ENCODE measurements at places on chromosomes 16 and 17.

- DNase-seq: no peak
Measured at GRCh38 chr17:77540975-77541374, 400.2 kb downstream of the SEC14L1 start.

DNA sequence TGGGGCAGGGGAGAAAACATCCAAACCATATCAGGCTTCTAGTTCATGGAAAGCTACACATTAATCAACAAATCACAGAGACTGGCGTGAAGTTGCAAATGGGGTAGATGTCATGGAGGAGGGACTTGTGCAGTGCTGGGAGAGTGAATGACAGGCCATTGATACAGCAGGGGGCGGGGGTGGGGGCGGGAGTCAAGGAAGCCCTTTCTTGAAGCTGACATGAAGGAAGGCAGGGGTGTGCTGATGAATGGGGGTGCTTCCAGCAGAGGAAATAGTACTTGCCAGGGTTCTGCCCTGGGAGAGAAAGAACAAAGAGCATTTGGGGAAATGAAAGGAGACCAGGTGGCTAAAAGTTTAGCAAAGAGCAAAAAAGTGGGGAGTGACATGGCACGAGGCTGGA is 269.9 kb downstream of the SHISA9 start:
- no peak for DNase-seq

DNA sequence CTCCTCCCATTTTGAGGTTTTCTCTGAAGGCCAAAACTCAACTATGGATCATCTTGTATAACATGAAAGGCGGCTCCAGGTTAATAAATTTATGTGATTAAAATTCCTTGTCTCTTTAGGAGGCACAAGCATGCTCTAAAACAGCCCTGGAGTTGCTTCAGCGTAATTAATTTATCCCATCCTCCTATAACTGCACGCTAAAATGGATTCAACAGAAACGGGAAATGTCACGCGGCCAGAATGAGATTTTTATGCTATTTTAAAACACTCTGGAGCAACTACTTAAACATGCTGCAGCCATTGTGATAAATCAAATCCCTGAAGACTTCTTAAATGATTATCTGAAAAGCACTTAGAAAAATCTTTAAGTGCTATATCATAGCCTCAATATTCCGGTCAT is 106.6 kb downstream of the ADAMTS18 start:
- no peak for DNase-seq

GRCh38 chr17:10208604-10209193 is 10.3 kb upstream of the GAS7 start:
- no peak for DNase-seq

DNA sequence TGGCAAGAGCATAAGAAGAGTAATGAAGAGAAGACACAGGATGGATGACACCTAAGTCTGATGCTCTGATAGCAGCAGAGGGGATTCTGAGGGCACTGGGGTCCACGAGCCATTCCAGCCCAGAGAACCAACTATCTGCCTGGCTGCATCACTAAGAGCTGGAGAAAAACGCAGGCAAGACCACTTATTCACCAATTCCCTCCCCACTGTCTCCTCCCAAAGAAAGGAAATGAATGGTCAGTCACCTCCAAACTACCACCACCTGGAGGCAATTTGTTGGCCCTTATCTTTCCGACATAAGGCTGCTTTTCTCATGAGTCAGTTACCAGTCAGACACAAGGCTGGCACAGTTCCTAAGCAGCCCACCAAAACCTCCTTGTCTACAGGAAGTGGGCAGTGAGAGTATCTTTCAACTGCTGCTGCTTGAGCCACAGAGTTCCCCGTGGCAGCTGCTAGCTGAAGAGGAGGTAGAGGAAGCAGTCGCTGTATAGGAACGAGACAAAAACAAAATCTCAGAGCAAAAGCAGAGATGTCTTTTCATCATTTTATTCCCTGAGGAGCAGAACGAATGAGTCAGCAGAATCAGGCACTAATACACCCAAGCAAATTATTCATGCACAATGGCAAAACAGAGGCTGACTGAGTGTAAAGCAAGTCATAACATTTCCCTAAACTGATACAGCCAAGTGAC is 111.1 kb downstream of the SMG6 start:
- peak; percentile 88 for DNase-seq

GRCh38 chr17:56284482-56284881 is 131.2 kb downstream of the ANKFN1 start:
- no peak for DNase-seq

GRCh38 chr16:10262377-10263132 is 80.3 kb upstream of the GRIN2A start:
- no peak for DNase-seq

DNA sequence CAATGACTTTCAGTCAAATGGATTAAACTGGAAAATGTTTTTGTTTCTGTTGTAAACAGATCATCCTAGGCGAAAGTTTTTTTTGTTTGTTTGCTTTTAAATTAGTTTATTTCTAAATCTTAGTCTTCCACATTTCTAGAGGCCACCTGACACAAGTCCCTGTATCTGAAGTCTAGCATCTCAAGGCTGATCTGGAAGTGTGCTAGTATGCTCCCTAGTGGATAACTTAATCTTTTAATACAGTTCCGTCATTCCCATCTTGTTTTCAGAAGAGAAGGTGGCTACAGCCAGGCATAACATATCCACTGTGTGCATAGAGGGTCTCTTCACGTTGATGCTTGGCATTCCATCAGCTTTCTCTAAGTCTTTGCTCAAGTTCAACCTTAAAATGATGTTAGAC is 7.6 kb downstream of the IFT20 start:
- DNase-seq: no peak

- no peak for DNase-seq
Measured at GRCh38 chr16:3651461-3652372, 2.8 kb upstream of the DNASE1 start.

DNA sequence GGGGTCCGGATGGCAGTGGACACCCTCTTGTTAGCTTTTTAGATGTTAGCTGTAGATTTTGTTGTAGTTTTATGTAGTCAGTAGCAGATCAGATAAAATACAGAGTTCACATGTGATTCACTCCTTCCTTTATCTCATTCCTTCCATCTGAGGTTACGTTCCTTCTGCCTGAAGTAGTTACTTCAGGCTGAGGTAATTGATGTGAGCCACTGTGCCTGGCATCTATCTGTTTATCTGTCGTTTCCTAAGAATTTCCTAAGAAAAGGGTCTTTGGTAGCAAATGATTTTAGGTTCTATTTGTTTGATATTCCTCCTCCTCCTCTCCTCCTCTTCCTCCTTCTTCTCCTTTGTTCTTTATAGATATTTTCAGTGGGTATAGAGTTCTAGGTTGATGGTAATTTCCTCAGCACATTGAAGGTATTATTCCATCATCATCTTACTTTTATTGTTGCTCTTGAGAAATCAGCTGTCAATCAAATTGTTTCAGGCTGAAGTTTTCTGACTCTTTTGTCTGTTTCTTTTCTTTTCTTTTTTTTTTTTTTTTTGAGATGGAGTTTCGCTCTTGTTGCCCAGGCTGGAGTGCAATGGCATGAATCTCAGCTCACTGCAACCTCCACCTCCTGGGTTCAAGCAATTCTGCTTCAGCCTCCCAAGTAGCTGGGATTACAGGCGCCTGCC is 29.6 kb upstream of the FBXO47 start:
- DNase-seq: no peak

DNA sequence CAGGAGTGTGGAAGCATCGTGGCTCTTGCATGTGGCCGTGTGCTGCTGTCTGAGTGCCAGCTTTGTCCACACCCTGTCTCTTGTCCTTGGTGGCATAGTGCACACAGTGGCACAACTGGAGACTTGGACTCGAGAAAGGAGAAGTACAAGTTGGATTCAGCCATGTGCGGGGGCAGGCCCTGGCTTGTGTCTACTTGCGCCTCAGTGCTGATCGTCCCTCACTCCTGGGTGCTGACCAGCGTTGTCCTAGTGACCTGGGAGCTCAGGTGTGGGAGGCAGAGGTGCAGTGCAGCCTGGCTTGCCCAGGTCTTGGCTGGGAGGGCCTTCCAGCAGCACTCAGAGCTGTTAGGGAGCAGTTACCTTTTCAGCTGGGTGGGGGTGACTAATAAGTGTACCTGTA is 20.6 kb downstream of the MPRIP start:
- DNase-seq: peak; percentile 39

DNA sequence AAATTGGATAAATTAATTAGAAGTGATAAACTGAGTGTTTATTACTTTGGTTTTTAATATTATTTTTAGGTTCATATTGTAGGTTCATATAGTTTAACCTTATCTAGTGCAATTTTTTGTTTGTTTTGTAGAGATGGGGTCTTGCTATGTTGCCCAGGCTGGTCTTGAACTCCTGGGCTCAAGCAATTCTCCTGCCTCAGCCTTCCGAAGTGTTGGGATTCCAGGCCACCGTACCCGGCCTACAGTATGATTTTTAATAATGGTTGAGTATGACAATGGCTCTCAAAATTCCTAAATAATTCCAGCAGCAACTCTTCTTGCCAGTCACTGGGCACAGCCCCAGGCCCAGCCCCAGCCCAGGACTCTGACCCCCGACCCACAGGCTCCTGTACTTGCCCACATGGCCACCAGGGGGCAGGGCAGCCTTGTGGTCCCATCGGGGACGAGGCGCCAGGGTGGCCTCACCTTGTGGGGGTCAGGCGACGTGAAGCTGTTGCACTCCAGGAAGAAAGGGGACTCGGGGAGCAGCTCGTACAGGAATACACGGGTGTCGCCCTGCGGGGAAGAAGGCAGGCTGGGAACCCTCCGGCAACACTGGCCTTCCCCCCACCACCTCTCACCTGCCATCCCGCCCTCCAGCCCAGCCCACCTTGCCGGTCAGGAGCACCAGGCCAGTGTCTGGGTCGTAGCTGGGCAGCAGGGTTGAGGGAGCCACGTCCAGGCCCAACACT is 7.9 kb upstream of the PAM16 start:
- no peak for DNase-seq

- DNase-seq: no peak
Measured at GRCh38 chr16:23495671-23496070, 14.6 kb downstream of the GGA2 start.

GRCh38 chr16:66574531-66574930 is 4.7 kb upstream of the CMTM2 start:
- DNase-seq: no peak

DNA sequence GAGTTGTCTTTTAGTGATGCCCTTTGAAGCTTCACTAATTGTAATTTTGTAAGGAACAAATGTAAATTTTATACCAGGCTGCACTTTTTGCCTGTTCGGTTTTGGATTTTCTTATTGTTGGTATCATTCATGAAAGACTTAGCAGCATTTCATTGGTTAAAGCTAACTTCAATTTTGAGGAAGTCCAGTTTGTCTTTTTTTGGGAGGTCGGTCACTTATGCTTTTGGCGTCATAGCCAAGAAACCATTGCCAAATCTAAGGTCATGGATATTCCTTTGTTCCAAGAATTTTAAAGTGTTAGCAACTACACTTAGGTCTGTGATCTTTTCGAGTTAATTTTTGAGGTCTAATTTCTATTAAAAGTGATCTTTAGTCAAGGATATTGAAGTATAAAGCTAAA is 77.1 kb downstream of the PRKCA start:
- DNase-seq: no peak

DNA sequence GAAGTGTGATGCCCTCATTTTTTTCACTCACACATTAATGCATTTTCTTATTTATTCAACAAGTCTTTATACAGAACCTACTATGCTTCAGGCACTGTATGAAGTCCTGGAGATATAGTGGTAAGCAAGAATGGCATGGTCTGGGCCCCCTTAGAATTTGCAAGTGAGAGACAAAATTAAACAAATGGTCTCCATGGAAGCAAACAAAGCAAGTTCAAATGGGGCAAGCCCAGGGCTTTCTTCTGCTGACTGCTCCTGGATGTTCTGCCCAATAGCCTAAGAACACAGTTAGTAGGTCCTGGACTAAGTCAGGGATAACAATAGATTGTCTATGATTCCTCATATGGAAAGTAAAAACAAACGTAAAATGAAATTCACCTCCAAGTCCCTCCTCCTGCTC is 31.3 kb upstream of the DDX52 start:
- DNase-seq: no peak

GRCh38 chr16:60151987-60152386 is 1417.9 kb upstream of the GOT2 start:
- peak; percentile 46 for DNase-seq

DNA sequence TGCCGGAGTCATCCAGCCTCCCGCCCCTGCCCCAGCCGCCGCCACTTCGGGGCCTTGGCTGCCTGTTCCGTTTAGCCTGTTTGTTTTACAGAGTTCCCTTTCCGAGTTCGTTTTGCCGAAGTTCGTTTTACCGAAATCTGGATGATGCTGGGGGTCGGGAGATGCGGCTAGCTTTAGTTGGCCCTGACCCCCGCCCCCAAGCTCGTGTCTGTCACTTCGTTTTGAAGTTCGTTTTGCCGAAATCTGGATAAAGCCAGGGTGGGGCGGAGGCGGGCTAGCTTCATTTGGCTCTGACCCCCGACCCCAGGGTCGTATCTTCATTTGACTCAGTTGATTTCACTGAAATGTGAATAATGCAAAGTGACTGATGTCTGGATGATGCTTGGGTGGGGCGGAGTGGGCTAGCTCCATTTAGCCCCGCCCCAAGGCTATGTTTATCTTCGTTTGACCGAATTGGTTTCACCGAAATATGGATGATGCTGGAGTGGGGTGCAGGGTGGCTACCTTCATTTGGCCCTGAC is 591 bp downstream of the PSMD7 start:
- DNase-seq: peak; percentile 31

DNA sequence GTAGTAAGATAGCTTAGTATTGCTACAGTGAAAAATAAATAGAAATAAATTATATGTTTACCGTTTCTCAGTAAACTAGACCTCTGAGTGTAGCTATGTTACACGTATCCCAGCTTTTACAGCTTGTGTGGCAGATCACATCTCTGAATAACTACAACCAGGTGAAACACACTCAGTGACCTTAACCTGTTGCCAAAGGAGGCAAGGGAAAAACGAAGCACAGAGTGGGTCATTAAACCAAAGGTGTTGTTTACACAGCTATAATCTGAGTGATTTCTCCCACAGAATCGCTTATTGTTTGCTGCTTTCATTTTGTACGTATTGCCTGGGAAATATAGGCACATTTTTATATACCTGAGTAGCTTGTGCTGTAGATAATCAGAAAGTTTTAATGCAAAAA is 688.2 kb upstream of the KIF2B start:
- no peak for DNase-seq

DNA sequence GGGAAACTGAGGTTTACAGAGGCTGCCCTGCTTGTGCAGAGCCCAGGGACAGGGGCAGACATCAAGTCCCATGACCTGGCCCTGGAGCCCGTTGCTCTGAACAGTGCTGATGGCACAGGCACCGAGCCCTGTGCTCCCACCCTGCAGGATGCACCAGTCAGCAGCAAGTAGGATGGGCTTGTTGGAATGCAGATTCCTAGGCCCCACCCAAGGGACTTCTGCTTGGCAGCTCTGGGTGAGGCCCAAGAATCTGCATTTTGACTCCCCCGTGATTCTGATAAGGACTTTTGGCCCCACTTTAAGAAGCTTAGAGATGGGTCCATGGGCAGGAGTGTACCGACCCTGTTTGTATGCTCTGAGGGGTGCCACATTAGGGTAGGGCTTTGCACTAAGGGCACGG is 23.3 kb downstream of the LASP1 start:
- DNase-seq: no peak

GRCh38 chr16:86987746-86988670 is 329.2 kb downstream of the C16orf95 start:
- DNase-seq: no peak

- DNase-seq: peak; percentile 87
Measured at GRCh38 chr16:76081967-76082366, 195.2 kb upstream of the CNTNAP4 start.

All from epithelial cell of esophagus (primary cell).